ENCODE measurements at places on chromosomes 4 and X.

DNA sequence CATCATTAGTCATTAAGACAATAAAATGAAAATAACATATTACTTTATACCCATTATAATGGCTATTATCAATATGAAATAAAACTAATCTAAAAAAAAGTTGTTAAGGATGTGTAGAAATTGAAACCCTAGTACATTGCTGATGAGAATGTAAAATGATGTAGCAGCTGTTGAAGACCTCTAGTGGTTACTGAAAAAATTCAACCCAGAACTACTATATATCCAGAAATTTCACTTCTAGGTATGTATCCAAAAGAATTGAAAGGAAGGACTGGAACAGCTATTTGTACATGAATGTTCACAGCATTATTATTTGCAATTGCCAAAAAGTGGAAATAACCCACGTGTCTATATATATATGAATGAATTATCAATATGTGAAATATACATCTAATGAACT lies 180.3 kb upstream of the KLHL4 start:
- DNase-seq = no peak

DNA sequence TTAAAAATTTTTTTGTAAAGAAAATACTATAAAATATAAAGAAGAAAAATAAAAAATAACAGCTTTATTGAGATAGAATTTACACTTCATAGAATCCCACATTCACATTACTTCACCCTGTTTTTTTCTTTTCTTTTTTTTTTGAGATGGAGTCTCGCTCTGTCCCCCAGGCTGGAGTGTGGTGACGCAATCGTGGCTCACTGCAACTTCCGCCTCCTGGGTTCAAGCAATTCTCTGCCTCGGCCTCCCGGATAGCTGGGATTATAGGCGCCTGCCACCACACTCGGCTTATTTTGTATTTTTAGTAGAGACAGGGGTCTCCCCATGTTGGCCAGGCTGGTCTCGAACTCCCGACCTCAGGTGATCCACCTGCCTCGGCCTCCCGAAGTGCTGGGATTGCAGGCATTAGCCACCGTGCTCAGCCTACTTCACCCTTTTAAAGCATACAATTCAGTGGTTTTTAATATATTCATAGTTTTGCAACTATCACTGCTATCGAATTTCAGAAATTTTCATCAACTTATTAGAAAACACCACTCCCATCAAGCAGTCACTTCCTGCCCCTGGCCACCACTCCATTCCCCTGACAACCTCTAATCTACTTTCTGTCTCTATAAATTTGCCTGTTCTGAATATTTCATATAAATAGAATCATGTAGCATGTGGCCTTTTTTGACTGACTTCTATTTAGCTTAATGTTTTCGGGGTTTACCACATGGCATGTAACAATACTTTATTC lies 48.7 kb downstream of the TMEM131L start:
- no peak for DNase-seq

DNA sequence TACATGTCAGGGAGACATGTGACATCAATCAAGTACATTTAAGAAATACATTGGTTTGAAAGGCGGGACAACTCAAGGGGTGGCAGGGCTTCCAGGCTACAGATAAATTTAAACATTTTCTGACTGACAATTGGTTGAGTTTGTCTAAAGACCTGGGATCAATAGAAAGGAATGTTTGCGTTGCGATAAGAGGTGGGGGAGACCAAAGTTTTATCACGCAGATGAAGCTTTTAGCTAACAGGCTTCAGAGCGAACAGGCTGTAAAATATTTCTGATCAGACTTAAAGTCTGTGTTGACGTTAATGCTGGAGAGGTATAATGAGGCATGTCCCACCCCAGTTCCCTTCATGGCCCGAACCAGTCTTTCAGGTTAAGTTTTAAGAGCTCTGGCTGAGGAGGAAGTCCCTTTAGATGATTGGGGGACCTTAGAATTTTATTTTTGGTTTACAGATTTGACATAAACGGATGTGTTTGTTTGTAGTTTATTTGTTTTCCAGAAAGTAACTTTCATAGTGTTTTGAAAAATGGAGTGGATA lies 346.7 kb upstream of the RASGEF1B start:
- DNase-seq = no peak

- DNase-seq = no peak
These were observed 235.7 kb upstream of the MAGEB16 start for GRCh38 chrX:35562395-35562794.

DNA sequence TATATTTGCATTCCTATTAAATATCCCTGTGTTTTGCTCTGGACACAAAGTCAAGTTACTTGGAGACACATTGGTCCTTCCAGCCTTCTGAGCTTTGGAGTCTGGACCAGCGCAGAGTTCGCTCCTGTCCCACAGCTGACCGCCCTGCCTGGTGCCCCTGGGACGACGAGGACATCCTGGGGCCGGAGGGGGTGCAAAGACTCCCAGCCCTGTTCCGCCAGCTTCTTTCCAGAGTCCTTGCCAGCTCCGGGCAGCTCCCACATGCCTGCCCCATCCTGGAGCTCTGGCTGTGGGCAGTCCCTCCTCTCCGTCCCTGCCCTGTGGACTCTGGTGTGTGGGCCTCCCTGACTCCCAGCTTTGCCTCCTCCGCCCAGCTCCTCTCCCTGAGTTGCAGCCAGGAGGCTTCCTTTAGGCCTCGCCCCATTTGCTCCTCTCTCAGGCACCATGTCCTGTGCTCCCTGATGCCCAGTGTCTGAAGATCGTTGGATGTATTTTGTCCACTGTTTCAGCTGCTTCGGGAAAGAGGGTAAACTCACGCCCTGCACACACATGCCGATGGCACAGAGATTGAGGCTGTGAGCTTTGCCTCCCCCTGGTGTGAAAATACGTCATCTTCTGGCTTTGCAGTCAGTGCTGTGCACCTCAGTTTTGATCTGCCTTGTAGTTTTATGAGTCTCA lies 4.9 kb upstream of the PCGF3 start:
- no peak for DNase-seq

GRCh38 chr4:109052821-109053220 lies 249.6 kb downstream of the COL25A1 start:
- no peak for DNase-seq

DNA sequence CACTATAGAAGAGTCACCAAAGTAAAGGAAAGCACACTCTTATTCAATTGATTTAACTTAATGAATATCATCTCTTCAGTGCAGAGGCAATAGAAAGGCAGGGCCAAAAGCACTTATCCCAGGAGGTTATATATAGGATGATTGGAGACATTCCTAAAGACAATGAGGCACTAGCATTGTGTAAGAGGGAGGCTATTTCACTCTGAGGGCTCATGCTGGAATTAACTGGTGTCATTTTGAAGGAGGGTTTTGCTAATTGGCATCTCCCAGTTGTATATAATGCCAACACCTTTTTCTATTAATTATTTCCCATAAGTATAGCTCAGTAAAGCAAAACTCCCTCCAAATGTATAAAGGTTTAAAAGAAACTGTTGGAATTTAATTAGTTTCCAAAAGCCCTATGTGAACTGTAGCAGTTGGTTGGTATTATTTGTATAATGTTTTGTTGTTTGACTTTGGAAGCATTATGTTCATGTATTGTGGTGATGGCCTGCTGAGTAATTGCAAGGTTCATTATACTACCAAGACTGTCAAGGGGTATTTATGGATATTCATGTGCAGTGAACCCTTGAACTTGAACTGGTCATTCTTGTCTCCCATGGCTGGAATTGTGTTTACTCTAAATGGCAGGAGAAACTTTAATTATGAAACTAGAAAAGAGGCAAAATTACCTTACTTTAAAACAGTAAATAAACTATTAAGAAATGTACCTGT lies 270.3 kb downstream of the BMPR1B start:
- no peak for DNase-seq

DNA sequence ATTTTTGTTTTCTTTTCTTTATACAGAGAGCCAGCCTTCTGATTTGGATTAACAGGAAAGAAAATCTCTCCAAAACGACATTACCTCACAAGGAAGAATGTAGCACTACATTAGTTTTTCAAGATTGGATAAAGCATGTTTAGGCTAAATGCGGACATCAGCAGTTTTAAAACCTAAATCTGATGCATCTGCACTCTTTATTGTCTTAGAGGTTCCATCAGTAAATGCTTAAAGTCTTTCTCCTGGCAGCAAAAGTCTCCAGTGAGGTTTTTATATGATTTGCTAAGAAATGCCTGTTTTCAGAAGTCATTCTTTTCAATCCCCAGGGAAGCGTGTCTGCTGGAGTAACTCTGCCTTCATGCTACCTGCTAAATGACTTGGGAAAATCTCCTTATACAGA lies 912.9 kb upstream of the INTU start:
- no peak for DNase-seq

DNA sequence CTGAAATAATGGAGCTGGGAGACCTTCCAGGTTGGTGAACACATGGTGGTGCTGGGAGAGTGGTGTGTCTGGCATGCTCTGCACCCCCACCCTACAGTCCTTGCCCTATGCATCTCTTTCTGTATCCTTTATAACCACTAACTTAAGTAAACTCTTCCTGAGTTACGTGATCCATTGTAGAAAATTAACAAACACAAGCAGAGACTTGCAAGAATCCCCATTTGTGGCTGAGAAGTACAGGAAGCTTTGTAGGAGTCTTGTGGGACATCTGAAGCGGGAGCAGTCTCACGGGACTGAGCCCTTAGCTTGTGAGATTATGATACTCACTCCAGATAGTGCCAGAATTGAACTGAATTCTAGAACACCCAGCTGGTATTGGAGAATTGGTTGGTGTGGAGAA lies 14.3 kb upstream of the FAM13A start:
- no peak for DNase-seq

DNA sequence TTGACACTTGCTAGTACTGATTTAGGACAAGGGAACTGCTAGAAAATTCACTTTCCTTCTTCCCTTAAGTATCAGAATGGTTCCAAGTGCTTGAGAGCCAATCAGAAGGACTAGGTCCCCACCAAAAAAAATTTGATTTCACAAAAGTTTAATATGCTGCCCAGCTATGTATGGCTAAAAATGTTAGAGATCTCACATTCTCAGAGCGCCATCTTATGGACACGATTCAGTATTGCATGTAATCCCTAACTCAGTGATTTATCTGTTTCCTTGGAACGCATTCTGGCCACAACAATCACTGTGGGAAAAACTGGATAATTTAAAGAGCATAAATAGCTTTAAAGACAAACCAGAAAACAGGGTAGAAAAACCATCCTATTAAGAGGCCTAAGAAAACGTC lies 255.1 kb upstream of the GPC4 start:
- no peak for DNase-seq

DNA sequence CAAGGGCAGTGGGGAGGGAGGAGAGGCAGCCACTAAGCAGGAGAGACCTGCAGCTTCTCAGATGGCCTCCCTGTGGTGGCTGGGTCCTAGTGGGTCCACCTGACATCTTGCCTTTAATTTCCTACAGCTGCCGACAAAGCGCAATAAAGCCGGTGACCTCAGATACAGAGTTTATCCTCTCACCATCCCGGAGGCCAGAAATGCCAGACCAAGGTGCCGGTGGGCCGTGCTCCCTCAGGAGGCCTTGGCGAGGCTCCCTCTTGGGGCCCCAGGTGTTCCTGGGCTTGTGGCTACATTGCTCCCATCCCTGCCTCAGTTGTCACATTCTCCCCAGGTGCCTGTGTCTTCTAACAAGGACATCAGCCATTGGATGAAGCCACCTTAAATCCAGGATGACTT lies 103.0 kb downstream of the ADRA2C start:
- no peak for DNase-seq

GRCh38 chr4:183986971-183987946 lies 82.2 kb downstream of the STOX2 start:
- DNase-seq = peak; percentile 37

GRCh38 chr4:129094347-129094746 lies 1.0 kb upstream of the SCLT1 start:
- DNase-seq = no peak

DNA sequence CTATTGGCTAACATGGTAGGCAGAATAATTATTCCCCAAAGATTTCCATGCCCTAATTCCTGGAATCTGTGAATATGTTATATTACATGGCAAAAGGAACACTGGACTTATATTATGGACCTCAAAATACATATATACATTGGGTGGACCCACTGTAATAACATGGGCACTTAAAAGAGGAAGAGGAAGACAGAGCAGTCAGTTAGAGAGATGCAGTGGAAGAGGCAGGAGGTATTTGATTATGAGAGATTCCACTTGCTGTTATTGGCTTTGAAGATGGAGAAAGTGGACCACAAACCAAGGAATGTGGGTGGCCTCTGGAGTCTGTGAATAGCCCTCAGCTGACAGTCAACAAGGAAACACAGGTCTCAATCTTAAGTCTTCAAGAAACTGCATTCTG lies 14.0 kb upstream of the ART3 start:
- DNase-seq = no peak

GRCh38 chrX:54826598-54826997 lies 19.1 kb downstream of the MAGED2 start:
- DNase-seq = no peak

- no peak for DNase-seq
These were observed 15.7 kb downstream of the AASDH start for GRCh38 chr4:56371426-56372220.

Data from HS-5 (cell line).